Foreskin fibroblast (primary cell): ENCODE measurements at places on chromosomes 2 and 18.

GRCh38 chr2:134718023-134718816, 580 bp downstream of the TMEM163 start:
- no peak for DNase-seq

GRCh38 chr2:188695953-188696352, 278.2 kb upstream of the COL3A1 start:
- DNase-seq, result peak; percentile 52

GRCh38 chr2:26975102-26975501, 4.7 kb downstream of the MAPRE3 start:
- no peak for DNase-seq

DNA sequence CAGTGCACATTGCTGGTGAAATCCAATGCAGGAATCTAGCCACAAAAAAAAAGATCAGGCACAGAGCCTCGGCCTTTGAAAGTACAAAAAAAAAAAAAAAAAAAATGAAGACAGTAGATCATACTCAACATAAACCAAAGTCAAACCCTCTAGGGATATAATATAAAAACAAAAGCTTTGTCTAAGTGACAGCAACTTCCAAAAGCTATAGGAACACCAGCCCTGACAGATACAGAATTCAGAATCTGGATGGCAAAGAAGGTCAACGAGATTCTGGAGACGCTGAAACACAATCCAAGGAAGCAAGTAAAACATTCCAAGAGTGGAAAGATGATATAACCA, 54.0 kb upstream of the SCN1A start:
- no peak for DNase-seq

DNA sequence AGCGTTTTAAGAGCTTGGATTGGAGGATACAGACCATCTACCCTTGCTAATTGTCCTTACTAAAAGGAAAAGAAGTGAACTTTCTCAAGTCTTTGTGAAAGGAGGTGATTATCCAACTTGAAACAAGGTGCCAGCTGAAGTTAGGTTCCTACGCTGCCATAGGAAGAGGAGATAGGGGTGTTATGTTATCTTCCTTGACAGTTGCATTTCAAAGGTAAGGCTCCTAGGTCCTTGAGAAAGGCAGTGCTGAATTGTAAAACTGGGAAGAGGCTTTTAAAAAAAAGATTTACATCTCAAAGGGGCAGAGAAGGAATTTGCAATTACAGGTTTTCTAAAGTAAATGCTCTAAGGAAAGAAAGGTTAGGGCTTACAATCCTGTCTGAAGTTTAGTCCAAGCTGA, 810.2 kb upstream of the LRATD1 start:
- no peak for DNase-seq

- DNase-seq, result peak; percentile 80
Observed at GRCh38 chr2:109555346-109555900, 58.3 kb downstream of the SEPTIN10 start.

- DNase-seq, result peak; percentile 90
Observed at GRCh38 chr2:42047488-42048298, at the start of gene PKDCC. TSS of gene PKDCC (plus strand) at chr2:42048021. CDS start at chr2:42048200, 179 bp downstream.

- no peak for DNase-seq
Observed at GRCh38 chr2:225112362-225113126, 70.3 kb upstream of the DOCK10 start.
